ENCODE measurements at places on chromosomes 7 and 10.

- no peak for DNase-seq
Measured at GRCh38 chr10:79140855-79141254, 72.1 kb downstream of the ZMIZ1 start.

DNA sequence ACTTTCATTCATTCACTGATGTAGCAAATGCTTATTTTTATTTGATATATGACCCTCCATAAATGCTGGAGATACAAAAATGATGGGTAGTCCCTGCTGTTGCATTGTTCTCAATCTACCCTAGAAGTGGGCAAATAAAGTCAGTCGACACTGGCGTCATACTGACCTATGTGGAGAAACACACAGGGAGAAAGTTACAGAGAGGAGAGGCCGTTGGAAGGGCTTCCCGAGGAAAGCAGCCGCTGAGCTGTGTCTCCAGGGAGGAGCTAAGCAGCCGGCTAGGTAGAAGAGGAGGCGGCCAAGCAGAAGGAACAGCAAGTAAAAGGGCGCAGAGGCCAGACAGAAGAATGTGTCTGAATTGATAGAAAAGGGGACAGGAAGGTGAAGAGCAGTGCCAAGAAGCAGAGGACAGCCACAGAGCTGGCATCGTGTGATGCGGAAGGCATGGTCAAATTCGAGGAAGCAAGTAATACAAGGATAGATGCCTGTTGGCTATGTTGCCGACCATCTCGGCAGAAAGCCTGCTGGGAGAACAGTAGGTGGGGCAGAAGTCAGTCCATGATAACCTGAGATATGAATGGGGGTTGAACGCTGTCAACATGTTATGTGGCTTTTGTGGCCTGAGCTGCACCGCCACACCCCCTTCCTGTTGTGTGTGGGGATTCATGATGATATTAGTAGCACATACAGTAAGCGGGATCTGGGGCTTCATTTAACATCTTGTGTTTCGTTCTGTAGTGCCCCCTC is 25.9 kb downstream of the ST8SIA6 start:
- peak; percentile 88 for DNase-seq

GRCh38 chr7:105269397-105269796 is 119.3 kb downstream of the SRPK2 start:
- no peak for DNase-seq

DNA sequence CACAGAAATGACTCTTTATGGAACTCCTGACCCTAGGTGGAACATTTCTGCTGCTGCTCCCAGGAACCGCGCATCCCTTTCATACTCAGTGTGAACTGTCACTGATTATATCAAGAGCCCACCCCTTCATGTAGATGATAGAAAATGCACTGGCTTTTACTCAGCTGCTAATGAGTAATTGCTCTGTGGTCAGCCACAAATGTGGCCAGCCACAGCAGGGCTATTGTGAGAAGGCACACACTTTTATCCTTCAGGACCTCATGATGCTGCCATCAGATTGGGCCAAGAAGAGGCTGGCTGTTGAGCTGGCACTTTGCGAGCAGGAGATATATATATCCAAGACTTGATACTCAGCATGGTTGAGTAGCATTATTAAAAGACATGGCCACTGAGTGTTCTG is 124.7 kb downstream of the CFAP58 start:
- DNase-seq, result no peak

- DNase-seq, result no peak
Measured at GRCh38 chr7:52498366-52498765, 537.1 kb upstream of the POM121L12 start.

DNA sequence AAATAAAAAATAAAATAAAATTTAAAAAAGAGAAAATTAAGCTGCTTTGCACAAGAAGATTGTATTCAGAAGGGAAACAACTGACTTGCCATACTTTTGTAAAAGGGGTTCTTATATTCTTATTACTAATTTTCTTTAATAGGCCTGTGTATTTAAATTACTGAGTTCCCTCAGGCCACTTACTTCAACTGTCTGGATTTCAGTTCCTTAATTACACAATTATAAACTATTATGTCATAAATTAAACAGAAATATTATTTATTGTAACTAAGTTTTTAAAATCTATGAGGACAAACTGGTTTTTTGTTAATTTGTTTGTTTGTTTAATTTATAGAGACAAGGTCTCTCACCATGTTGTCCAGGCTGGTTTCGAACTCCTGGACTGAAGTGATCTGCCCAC is 22.4 kb upstream of the MICU1 start:
- no peak for DNase-seq

DNA sequence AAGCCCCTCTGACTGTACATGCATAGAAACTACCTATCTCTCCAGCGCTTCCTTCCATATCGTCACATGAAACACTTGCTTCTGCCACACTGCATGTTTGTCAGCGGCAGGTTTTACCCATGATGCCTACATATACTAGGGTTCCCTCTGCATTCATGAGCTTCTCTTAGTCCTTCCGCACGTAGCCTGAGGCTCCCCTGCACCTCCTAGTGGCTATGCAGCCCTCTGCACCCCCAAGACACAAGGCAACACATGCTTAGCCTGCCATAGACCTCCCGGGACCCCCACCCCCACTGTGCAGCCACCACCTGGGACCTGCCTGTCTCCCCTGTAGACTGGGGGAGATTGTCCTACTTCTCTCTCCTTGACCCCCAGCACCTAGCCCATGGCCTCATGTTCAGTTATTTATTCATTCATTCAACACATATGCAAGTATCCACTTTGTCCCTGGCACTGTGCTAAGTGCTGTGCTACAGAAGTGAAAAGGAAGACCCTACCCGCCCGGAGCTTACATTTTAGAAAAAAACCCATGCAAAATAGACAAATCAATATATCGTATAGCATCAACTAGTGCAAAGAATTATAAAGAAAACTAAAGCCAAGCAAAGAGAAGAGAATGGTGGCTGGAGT is 23.5 kb downstream of the TMEM273 start:
- no peak for DNase-seq

- DNase-seq, result peak; percentile 64
Measured at GRCh38 chr7:140653319-140654108, 12.9 kb upstream of the DENND2A start.

DNA sequence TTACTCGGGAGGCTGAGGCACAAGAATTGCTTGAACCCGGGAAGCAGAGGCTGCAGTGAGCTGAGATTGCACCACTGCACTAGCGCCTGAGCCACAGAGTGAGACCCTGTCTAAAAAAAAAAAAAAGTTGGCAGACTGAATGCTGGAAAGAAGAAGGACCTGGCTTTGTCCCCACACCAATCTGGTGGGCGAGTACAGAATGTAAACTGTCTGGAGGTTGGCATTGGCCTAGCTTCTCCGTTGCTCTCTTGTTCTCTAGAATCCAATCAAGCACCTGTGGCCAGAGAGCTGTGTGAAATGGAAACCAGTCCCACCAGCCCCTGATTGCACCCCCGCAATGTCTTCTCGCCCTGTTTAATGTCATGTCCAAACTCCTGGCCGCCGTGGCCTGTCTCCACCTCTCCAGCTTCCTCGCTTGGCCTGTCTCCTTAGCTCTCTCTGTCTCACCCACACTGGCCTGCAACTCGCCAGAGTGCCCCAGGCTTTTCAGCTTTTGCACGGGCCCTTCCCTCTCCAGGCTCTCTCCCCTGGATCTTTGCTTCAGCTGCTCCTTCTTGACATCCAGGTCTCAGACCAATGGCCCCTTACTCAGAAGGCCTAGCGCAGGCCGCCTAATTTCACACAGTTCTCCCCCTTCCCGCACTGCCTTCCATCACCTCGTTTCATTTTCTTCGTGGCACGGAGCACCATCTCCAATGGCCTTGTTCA is 670 bp upstream of the AGK start:
- no peak for DNase-seq

DNA sequence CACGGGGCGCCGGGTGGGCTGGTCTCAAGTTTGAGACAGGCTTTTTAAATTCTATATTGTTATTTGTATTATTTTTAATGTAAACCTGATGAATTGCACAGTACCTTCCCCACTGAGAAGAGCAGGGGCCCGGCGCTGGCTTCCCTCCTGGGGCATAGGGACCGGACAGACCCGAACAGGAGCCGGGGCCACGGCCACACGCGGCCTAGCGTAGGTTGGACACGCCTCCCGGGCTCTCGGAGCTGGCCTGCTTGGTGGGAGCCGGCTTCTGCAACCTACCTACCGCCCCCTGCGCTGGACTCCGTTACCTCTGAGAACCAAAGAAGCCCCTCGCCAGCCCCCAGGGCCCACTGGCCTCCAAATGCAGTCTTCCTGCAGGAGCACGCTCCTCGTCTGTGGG is 19.8 kb upstream of the LANCL2 start:
- DNase-seq, result no peak

GRCh38 chr7:27917119-27917518 is 177.2 kb downstream of the TAX1BP1 start:
- DNase-seq, result no peak

DNA sequence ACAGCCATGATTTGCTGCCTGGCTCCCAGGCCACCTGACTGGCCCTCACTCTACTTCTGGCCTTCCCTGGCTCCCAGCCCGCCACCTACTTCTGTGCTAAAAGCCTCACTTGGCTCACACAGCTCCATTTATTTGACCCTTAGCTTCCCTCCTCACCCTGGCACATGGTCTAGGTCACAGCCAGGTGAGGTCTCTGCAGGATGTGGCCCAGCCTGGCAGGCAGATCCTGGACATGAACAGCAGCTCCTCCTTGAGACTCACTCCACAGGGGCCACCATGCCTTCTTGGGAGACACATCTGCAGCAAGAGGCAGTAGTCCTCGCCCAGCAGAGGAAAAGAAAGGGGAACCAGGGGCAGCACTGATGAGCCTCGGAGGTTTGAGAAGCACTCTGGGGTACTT is 64.6 kb downstream of the GRID1 start:
- peak; percentile 31 for DNase-seq

GRCh38 chr7:153567426-153567825 is 484.8 kb upstream of the DPP6 start:
- no peak for DNase-seq

DNA sequence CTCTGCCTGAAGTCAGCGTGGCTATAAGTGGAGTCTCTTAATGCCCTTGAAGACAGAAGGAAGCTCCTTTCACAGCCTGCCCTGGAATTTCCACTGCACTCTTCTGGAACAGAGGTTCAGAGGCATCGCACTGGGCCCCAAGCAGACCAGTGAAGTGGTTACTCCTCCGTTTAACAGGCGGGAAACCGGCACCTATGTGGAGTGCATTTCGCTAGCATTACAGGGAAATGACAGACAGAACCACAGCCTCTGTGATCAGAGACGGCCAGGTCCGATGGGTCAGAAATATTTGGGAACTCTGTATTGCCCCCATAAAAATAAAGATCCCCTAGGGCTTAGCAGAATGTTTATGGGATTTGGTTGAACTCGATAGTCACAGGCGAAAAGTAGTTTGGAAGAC is 406.9 kb upstream of the PRKCQ start:
- DNase-seq, result no peak

GRCh38 chr7:132430041-132430855 is 146.0 kb downstream of the PLXNA4 start:
- DNase-seq, result no peak

All from activated effector memory CD4-positive, alpha-beta T cell treated with anti-CD3 and anti-CD28 coated beads, Interleukin-2, amount 50 U/mL, for 16 hours (primary cell).